Bronchus fibroblast of lung (primary cell): ENCODE measurements at places on chromosomes 4 and X. TPM values are rescaled to one million over a fixed set of nuclear protein-coding genes. Genes with fewer than 3 reads are reported as not detected.

PRRG3 gene
- under 0.01 TPM in 1 of 2 replicates, not detected in the other for total RNA-seq

NALF2 gene
- total RNA-seq: not detected in 2 replicates

SLC16A2 gene
- total RNA-seq: 11.4 and 13.6 TPM in 2 replicates

FRMPD4 gene
- total RNA-seq: 0.30 and 0.50 TPM in 2 replicates

ELMOD2 gene
- 16.6 and 17.4 TPM in 2 replicates for total RNA-seq

GABRG1 gene
- not detected in 2 replicates for total RNA-seq

ADAMTS3 gene
- total RNA-seq: 0.84 and 1.2 TPM in 2 replicates

FAAH2 gene
- not detected in 2 replicates for total RNA-seq

FMR1 gene
- total RNA-seq: 6.5 and 8.6 TPM in 2 replicates

SGMS2 gene
- total RNA-seq: 43.1 and 60.4 TPM in 2 replicates

ADGRL3 gene
- 0.15 and 0.34 TPM in 2 replicates for total RNA-seq

GPRIN3 gene
- total RNA-seq: under 0.01 TPM in 2 replicates

MSN gene
- total RNA-seq: 285 and 307 TPM in 2 replicates

TFE3 gene
- 46.1 and 51.9 TPM in 2 replicates for total RNA-seq

HAND2 gene
- total RNA-seq: 0.30 and 0.84 TPM in 2 replicates

CCNB3 gene
- under 0.01 TPM in 2 replicates for total RNA-seq
